ENCODE measurements at places on chromosomes 3 and 15.

GRCh38 chr3:123723522-123724168 lies 138.8 kb upstream of the HACD2 start:
- no peaks in the 10 kb centered on the region for H3K27me3 ChIP-seq
- H3K4me3 ChIP-seq, result no peak overlapping the region
- peak; percentile 27 for DNase-seq
- no peaks in the 10 kb centered on the region for H3K36me3 ChIP-seq

- peaks cover 28% of the 10 kb centered on the region for H3K36me3 ChIP-seq
- no peak for DNase-seq
- H3K27me3 ChIP-seq, result no peaks in the 10 kb centered on the region
- H3K4me1 ChIP-seq, result peaks cover 27% of the 10 kb centered on the region
- peak overlapping the region; percentile 28 for H3K4me3 ChIP-seq
These were observed 4.6 kb downstream of the ALAS1 start for GRCh38 chr3:52202384-52203077.

DNA sequence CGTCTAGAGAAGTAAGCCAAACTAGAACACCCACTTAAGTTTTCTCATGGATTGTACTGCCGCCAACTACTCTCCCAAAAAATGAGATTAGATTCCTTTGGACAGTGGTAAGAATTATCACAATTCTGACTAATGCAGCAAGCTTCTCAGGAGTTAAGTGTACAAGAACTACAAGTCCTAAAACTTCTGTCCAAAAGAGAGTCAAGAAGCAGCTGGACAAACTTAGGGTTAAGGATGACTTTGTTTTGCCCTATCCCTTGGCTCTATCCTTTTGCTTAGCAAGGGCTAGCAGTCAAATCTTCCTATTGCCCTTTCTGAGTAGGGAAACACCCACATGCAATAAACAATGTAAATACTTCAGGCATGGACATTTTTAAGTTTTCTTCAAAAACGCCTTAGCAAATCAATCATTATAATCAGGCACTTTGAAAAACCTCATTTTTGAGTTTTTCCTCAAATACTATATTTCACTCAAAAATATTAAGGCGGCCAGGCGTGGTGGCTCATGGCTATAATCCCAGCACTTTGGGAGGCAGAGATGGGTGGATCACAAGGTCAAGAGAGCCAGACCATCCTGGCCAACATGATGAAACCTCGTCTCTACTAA lies 19.5 kb downstream of the RAF1 start:
- H3K27ac ChIP-seq, result no peak overlapping the region
- DNase-seq, result no peak
- H3K36me3 ChIP-seq, result no peaks in the 10 kb centered on the region
- H3K4me3 ChIP-seq, result no peak overlapping the region

DNA sequence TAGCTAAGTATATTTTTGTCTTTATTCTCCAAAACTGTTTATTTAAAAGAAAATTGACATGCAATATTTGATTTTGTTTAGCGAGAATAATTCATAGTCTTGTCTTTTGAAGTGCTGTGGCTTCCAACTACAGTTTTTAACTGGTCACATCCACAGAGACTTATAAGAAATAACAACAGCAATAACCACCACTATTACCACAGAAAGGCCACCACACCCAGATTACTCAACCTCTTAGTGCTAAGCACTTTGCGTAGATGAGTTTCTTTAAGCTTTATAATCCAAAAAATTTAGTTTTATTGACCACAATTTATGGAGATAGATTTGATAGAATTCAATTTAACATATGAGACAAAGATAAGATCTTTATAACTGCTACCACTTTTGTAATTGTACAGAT lies 468.4 kb upstream of the UBE2E2 start:
- H3K4me3 ChIP-seq, result no peak overlapping the region
- H3K27me3 ChIP-seq, result no peaks in the 10 kb centered on the region
- no peaks in the 10 kb centered on the region for H3K4me1 ChIP-seq
- DNase-seq, result no peak

DNA sequence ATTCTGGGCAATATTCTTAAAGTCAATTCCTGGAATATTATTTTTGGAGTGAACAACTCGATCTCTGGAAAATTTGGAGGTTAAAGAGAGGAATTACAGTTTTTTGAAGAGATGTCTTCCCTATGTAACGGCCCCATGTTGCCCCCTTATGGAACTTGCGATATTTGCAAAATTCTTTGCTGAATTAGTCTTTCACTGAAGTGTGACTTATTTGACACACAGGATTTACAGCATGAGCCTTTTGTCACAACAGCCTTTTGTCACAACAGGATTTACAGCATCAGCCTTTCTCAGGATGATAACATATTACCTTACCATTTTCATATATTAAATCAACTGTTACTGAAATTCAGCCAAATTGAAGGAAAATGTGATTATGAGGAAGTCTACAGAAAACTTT lies 37.8 kb upstream of the SPTSSB start:
- no peaks in the 10 kb centered on the region for H3K27me3 ChIP-seq
- peaks cover 4% of the 10 kb centered on the region for H3K4me1 ChIP-seq
- DNase-seq, result no peak
- no peak overlapping the region for H3K27ac ChIP-seq

DNA sequence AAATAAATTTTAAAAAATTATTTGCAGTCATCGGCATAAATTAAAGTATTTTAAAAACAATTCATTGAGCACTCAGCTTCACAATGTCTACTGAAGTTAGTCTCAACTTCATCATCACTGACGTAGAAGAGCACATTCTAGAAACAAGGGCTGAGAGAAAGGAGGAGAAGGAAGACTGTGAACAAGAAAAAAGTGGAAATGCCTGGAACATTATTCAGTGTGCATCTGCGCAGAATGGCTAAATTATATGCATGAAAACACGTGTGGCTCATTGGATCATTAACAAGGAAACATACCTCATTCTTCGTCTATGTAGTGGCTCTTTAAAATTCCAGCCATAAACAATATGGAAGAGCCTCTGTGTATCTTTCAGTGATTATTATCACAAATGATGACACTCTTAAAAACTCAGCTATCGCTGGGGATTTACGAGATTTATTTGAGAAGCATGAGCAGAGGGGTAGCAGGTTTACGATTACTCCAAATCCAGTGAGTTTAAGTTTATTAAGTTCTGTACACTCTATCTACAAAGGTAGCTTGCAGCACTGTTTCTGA lies 404.2 kb upstream of the CDIN1 start:
- DNase-seq, result no peak
- H3K36me3 ChIP-seq, result no peaks in the 10 kb centered on the region
- no peaks in the 10 kb centered on the region for H3K27me3 ChIP-seq
- no peaks in the 10 kb centered on the region for H3K4me1 ChIP-seq

GRCh38 chr15:59590027-59590426 lies 21.6 kb upstream of the GCNT3 start:
- DNase-seq, result peak; percentile 31
- 0 out of 2 replicates have a peak overlapping the region, but pooled peaks have one; percentile 3 for H3K4me3 ChIP-seq
- H3K36me3 ChIP-seq, result no peaks in the 10 kb centered on the region
- no peak overlapping the region for H3K27ac ChIP-seq

DNA sequence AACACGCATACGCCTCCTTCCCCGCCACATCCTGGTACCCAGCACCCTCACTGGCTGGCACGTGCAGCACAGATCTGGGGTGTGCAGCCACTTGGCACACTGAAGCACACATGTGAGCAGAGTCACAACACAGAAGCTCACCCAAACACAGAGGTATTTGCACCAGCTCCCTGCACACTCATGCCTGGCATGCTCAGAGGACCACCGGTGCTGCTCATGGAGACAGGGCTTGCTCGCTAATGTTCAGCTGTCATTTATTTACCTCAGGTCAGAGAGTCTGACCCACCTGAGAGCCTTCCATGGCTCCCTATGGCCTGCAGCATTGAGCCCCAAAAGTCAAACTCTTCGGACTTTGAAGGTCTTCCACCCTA lies 70.4 kb downstream of the ADAMTS7 start:
- no peak overlapping the region for H3K4me3 ChIP-seq
- no peaks in the 10 kb centered on the region for H3K27me3 ChIP-seq
- DNase-seq, result no peak
- H3K4me1 ChIP-seq, result no peaks in the 10 kb centered on the region
- H3K27ac ChIP-seq, result no peak overlapping the region
- H3K36me3 ChIP-seq, result no peaks in the 10 kb centered on the region

GRCh38 chr15:31302778-31303725 lies 23.6 kb upstream of the KLF13 start:
- no peak overlapping the region for H3K4me3 ChIP-seq
- H3K27ac ChIP-seq, result no peak overlapping the region
- no peaks in the 10 kb centered on the region for H3K36me3 ChIP-seq
- peaks cover 19% of the 10 kb centered on the region for H3K4me1 ChIP-seq

DNA sequence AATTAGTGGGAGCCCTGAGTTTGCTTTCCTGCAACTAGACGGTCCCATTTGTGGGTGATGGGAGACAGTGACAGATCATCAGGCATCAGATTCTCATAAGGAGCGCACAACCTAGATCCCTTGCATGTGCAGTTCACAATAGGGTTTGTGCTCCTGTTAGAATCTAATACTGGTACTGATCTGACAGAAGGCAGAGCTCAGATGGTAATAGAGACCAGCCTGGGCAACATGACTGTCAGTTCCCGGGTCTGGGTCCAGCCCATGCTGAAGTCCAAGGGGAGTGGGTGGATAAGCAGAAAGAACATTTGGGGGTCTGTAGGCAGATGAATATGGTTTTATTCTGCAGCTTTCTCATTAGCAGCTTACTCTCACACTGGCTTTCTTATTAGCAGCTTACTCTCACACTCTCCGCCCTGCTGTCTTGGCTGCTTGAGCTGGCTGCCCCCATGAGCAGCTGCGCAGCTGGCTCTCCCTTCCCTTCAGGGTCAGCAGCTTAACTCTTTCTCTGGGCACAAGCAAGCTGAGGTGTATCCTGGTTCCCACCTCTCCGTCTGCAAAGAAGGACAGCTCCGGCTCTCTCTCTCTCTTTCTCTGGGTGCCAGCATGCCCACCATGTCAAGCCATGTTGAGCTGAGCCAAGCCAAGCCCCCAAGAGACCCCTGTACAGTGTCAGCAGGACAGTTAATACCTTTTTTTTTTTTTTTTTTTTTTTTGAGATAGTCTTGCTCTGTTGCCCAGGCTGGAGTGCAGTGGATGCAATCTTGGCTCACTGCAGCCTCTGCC lies 46.5 kb downstream of the KLHDC8B start:
- H3K36me3 ChIP-seq, result no peaks in the 10 kb centered on the region
- no peak overlapping the region for H3K4me3 ChIP-seq
- H3K27me3 ChIP-seq, result no peaks in the 10 kb centered on the region
- H3K4me1 ChIP-seq, result no peaks in the 10 kb centered on the region

GRCh38 chr3:192169332-192169915 lies 557.9 kb downstream of the FGF12 start:
- DNase-seq, result no peak
- no peak overlapping the region for H3K27ac ChIP-seq
- H3K36me3 ChIP-seq, result no peaks in the 10 kb centered on the region
- H3K27me3 ChIP-seq, result no peaks in the 10 kb centered on the region
- no peak overlapping the region for H3K4me3 ChIP-seq

DNA sequence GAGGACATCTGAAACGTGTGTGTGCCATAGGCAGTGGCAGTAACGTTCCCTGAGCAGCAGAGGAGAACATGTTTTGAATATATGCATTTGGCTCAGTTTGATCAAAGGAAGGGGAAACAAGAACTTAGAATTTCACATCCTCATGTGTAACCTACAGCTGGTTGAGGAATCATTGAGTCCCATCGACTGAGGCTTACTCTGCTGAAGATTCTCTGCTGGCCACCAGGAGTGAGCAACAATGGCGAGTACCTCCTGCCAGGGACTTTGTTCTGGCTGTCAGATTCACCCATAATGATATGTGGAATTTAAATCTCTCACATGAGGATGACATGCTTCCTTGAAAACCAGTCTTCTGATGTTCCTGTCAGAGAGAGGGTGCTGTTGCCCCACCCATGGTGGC lies 21.3 kb downstream of the GORASP1 start:
- H3K4me1 ChIP-seq, result 0 out of 2 replicates have a peak, but pooled peaks cover 2% of the 10 kb centered on the region
- H3K27me3 ChIP-seq, result no peaks in the 10 kb centered on the region
- no peak overlapping the region for H3K27ac ChIP-seq
- no peak overlapping the region for H3K4me3 ChIP-seq

- H3K27ac ChIP-seq, result no peak overlapping the region
- DNase-seq, result no peak
- H3K4me3 ChIP-seq, result no peak overlapping the region
- no peaks in the 10 kb centered on the region for H3K36me3 ChIP-seq
These were observed 47.8 kb downstream of the ZNF621 start for GRCh38 chr3:40572588-40572987.

GRCh38 chr3:27449530-27450150 lies 34.5 kb downstream of the SLC4A7 start:
- H3K36me3 ChIP-seq, result peaks cover 5% of the 10 kb centered on the region
- H3K4me1 ChIP-seq, result peaks cover 6% of the 10 kb centered on the region
- no peaks in the 10 kb centered on the region for H3K27me3 ChIP-seq
- no peak overlapping the region for H3K27ac ChIP-seq

- no peaks in the 10 kb centered on the region for H3K36me3 ChIP-seq
- H3K27ac ChIP-seq, result no peak overlapping the region
- H3K4me1 ChIP-seq, result no peaks in the 10 kb centered on the region
- DNase-seq, result no peak
- H3K27me3 ChIP-seq, result no peaks in the 10 kb centered on the region
These were observed 57.1 kb downstream of the ADAMTS17 start for GRCh38 chr15:100284701-100285100.

GRCh38 chr3:66588340-66588847 lies 87.6 kb upstream of the LRIG1 start:
- no peak for DNase-seq
- peaks cover 6% of the 10 kb centered on the region for H3K27me3 ChIP-seq
- H3K4me3 ChIP-seq, result no peak overlapping the region
- no peak overlapping the region for H3K27ac ChIP-seq
- H3K36me3 ChIP-seq, result no peaks in the 10 kb centered on the region

DNA sequence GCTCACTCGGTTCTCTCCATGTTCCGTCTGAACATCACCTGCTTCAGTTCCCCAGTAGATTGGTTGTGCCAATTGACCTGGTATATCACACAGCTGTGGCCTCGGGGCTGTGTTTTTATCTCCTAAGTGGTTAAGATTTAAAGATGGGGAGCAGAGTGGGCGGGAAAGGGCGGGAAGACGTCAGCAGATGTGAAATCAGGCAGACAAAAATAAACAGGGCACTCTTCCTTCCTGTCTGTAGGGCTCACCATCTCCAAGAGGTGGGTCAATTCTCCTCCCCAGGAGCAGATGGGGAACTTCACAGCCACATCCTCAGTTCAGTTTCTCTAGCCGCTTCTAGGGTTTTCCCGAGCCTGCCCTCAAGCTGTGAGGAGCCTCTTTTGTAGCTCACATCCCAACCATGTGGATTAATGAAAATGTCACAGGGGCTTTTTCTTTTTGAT lies 26.8 kb upstream of the LIMD1 start:
- peak overlapping the region; percentile 66 for H3K27ac ChIP-seq
- H3K36me3 ChIP-seq, result no peaks in the 10 kb centered on the region
- no peak overlapping the region for H3K4me3 ChIP-seq
- H3K27me3 ChIP-seq, result no peaks in the 10 kb centered on the region
- peaks cover 54% of the 10 kb centered on the region for H3K4me1 ChIP-seq

GRCh38 chr3:132088291-132088690 lies 53.5 kb upstream of the CPNE4 start:
- no peak overlapping the region for H3K4me3 ChIP-seq
- no peak overlapping the region for H3K27ac ChIP-seq
- no peak for DNase-seq
